ENCODE measurements at places on chromosomes 2 and 18. TPM values are rescaled to one million over a fixed set of nuclear protein-coding genes. Genes with fewer than 3 reads are reported as not detected.

TRAF3IP1 gene
- 6.8 TPM for total RNA-seq

GALR1 gene
- total RNA-seq = not detected

SKA1 gene
- total RNA-seq = 47.5 TPM

- H3K27ac ChIP-seq = no peak overlapping the region
- no peak overlapping the region for H3K4me3 ChIP-seq
- DNase-seq = no peak
- peaks cover 34% of the 10 kb centered on the region for H3K27me3 ChIP-seq
- H3K36me3 ChIP-seq = no peaks in the 10 kb centered on the region
Measured at GRCh38 chr2:232490221-232491138, 2.8 kb upstream of the ECEL1 start.

- H3K36me3 ChIP-seq = no peaks in the 10 kb centered on the region
- DNase-seq = no peak
- no peaks in the 10 kb centered on the region for H3K27me3 ChIP-seq
- H3K27ac ChIP-seq = no peak overlapping the region
Measured at GRCh38 chr2:140338795-140339194, 1558.6 kb upstream of the NXPH2 start.

- no peak overlapping the region for H3K4me3 ChIP-seq
- H3K27me3 ChIP-seq = no peaks in the 10 kb centered on the region
- peaks cover 40% of the 10 kb centered on the region for H3K4me1 ChIP-seq
- H3K27ac ChIP-seq = no peak overlapping the region
- no peak for DNase-seq
Measured at GRCh38 chr2:127392828-127393578, 5.2 kb upstream of the MAP3K2 start.

DNA sequence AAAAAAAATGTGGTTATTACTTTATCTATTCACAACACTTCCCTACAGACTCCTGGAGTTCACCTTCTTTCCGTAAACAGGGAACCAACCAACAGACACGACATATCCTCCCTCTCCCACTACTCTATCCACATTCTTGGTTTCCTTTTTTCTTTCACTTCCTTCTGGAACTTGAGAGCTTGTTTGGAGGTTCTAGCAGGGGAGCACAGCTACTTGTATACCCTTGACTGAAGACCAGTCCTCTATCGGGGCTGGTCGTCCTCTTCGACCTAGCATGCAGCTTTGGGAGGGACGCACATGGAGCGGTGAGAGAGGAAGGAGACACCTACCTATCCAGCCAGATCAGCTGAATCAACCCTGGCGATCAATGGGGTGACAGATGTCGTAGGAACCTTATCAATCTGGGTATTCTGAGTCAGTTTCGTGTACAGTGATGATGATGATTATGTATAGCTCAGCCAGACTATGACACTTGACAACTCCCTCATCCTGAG lies 43.5 kb upstream of the MSH2 start:
- peaks cover 2% of the 10 kb centered on the region for H3K27me3 ChIP-seq
- H3K4me3 ChIP-seq = no peak overlapping the region
- no peak for DNase-seq
- no peak overlapping the region for H3K27ac ChIP-seq
- no peaks in the 10 kb centered on the region for H3K4me1 ChIP-seq

DNA sequence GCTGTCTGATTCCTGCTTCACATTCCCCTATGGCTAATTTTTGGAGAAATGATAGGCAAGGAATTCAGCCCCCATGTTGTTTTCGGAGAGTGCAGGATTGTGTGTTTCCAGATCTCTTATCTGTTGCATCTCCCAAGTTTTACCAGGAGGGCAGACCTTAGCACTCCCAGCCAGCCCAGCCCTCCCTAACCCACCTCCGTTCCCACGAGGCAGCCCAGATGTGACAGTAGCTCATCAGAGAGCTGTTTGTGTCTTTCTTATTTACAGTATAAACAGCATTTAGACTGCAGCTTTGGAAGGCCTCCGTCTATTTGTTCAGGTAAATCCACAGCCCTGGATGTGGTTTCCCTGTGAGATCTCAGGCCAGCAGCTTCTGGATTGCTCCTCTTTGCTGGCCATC lies 91.6 kb downstream of the THNSL2 start:
- DNase-seq = no peak
- H3K36me3 ChIP-seq = no peaks in the 10 kb centered on the region
- no peak overlapping the region for H3K27ac ChIP-seq
- H3K4me3 ChIP-seq = no peak overlapping the region
- peaks cover 9% of the 10 kb centered on the region for H3K27me3 ChIP-seq
- peaks cover 6% of the 10 kb centered on the region for H3K4me1 ChIP-seq

- H3K36me3 ChIP-seq = no peaks in the 10 kb centered on the region
- H3K27me3 ChIP-seq = peaks cover 8% of the 10 kb centered on the region
- H3K4me3 ChIP-seq = no peak overlapping the region
- H3K27ac ChIP-seq = no peak overlapping the region
- H3K4me1 ChIP-seq = no peaks in the 10 kb centered on the region
Measured at GRCh38 chr18:361941-362310, 94.1 kb upstream of the THOC1 start.

DNA sequence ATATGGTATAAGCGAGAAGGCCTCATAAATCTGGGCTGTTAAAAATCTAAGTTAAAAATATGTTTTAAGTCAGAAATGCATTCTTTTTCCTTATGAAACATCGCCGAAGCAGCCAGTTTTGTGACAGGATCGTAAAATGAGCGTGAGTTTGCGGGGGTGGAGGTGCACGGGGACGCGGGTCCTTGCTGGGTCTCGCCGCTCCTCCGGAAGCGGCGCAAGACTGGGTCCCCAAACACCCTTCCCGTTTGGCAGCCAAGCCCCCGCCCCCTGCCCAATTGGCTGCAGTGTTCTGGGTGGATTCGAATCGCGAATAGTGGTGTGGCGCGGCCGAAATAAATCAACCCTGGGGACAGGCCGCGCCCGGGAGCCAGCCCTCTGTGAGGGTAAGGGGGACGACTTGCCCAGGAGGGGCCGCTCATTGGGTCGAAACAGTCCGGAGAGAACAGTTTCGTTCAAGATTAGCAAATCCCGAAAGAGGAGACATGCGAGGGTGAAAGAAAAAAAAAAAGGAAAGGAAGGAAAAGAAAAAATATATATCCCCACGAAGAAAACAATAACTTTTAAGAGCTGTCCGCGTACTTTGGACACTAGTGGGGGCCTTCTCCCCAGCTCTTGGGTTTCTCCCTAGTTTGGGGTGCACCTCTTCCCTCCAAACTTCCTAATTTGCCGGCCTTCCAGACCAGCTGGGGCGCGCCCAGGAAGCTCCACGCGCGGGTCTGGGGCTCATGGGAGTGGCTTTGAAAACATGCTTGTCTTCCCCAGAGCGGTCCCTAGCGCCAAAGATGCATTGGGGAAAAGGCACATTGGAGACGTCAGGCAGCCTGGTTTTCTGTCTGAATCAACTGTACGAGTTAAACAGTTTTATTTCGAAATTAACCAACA lies 3.1 kb upstream of the GATA6 start:
- no peak overlapping the region for H3K4me3 ChIP-seq
- H3K36me3 ChIP-seq = peaks cover 3% of the 10 kb centered on the region
- DNase-seq = no peak
- peaks cover 21% of the 10 kb centered on the region for H3K4me1 ChIP-seq

GRCh38 chr2:224086226-224086914 lies 47.3 kb upstream of the SERPINE2 start:
- no peak overlapping the region for H3K4me3 ChIP-seq
- no peaks in the 10 kb centered on the region for H3K36me3 ChIP-seq
- H3K27me3 ChIP-seq = peaks cover 10% of the 10 kb centered on the region

- no peak overlapping the region for H3K4me3 ChIP-seq
- DNase-seq = no peak
- no peaks in the 10 kb centered on the region for H3K27me3 ChIP-seq
Measured at GRCh38 chr18:48631851-48632250, 93.0 kb downstream of the CTIF start.

DNA sequence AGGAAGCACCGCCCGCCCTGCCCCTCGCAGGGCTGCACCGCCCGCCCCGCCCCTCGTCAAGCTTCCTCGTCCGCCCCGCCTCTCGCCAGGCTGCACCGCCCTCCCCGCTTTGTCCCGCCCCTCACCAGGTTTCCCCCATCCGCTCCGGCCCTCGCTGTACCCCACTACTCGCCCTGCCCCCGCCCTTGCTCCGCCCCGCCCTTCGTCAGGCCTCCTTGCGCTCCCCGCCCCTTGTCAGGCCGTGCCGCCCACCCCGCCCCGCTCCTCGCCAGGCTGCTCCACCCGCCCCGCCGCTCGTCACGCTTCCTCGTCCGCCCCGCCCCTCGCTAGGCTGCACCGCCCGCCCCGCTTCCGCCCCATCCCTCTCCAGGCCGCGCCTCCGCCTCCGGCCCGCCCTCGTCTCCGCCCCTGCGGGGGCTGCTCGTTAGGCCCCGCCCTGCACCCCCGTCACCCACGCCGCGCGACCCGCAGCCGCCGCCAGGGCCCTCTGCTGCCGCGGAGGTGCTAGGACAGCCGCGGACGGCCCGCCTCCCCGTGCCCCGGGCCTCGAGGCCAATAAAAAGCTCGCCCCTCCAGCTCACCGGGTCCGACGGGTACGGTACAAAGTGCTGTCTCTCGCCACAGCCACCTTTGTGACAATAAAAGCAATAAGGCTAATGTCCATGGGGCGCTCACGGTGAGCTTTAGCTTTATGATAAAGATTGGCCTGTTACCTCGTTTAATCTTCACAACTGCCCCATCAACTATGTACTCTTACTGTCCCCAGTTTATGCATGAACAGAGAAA lies 602 bp upstream of the DNPEP start:
- H3K4me1 ChIP-seq = peaks cover 13% of the 10 kb centered on the region
- peaks cover 4% of the 10 kb centered on the region for H3K27me3 ChIP-seq
- peak overlapping the region; percentile 88 for H3K4me3 ChIP-seq
- H3K36me3 ChIP-seq = peaks cover 12% of the 10 kb centered on the region
- peak overlapping the region; percentile 73 for H3K27ac ChIP-seq
- DNase-seq = peak; percentile 98

- no peaks in the 10 kb centered on the region for H3K36me3 ChIP-seq
- no peak overlapping the region for H3K27ac ChIP-seq
- H3K27me3 ChIP-seq = peaks cover 3% of the 10 kb centered on the region
- DNase-seq = no peak
Measured at GRCh38 chr2:133941666-133942065, 312.2 kb upstream of the MGAT5 start.

GRCh38 chr2:112841295-112842044 lies 4.9 kb upstream of the IL1B start:
- no peaks in the 10 kb centered on the region for H3K36me3 ChIP-seq
- peaks cover 11% of the 10 kb centered on the region for H3K4me1 ChIP-seq
- no peak overlapping the region for H3K4me3 ChIP-seq
- no peak for DNase-seq

DNA sequence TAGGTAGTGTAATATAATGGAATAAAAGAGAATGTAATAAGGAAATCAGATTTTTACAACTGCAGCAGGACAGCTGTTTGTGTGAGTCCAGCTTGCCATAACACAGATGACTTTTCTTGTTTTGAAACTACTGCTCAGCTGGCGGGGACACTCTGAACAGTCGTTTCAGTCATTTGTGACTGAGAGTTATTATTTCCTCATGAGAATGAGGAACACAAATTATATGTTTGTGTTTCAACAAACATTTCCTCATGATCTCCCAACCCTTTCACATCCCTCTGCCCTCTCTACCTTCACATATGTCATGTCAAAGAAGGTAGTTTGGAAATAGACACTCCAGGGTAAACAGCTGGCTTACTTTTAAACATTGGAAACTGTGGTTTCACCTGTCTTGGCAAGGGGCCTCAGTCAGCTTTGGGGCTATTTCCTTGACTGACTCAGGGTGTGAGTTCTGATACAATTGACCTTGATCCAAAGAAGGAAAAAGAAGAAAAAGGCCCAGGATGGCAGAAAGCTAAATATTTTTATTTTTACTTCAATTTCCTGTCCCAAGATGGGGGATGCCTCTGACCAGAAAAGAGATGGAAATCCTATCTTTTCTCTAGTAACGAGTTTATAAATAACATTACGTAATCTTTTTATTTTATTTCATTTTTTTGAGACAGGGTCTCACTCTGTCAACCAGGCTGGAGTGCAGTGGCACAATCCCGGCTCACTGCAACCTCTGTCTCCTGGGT lies 593 bp downstream of the SP140L start:
- H3K27me3 ChIP-seq = no peaks in the 10 kb centered on the region
- no peak for DNase-seq
- H3K27ac ChIP-seq = peak overlapping the region; percentile 96
- H3K4me1 ChIP-seq = peaks cover 65% of the 10 kb centered on the region

GRCh38 chr2:213220967-213221603 lies 63.2 kb upstream of the SPAG16 start:
- no peaks in the 10 kb centered on the region for H3K36me3 ChIP-seq
- no peak overlapping the region for H3K27ac ChIP-seq
- DNase-seq = no peak
- peaks cover 3% of the 10 kb centered on the region for H3K4me1 ChIP-seq
- peaks cover 3% of the 10 kb centered on the region for H3K27me3 ChIP-seq
- no peak overlapping the region for H3K4me3 ChIP-seq

- H3K27ac ChIP-seq = no peak overlapping the region
- no peaks in the 10 kb centered on the region for H3K27me3 ChIP-seq
- peaks cover 2% of the 10 kb centered on the region for H3K4me1 ChIP-seq
- DNase-seq = no peak
Measured at GRCh38 chr2:197088694-197089093, 162.2 kb upstream of the PGAP1 start.

DNA sequence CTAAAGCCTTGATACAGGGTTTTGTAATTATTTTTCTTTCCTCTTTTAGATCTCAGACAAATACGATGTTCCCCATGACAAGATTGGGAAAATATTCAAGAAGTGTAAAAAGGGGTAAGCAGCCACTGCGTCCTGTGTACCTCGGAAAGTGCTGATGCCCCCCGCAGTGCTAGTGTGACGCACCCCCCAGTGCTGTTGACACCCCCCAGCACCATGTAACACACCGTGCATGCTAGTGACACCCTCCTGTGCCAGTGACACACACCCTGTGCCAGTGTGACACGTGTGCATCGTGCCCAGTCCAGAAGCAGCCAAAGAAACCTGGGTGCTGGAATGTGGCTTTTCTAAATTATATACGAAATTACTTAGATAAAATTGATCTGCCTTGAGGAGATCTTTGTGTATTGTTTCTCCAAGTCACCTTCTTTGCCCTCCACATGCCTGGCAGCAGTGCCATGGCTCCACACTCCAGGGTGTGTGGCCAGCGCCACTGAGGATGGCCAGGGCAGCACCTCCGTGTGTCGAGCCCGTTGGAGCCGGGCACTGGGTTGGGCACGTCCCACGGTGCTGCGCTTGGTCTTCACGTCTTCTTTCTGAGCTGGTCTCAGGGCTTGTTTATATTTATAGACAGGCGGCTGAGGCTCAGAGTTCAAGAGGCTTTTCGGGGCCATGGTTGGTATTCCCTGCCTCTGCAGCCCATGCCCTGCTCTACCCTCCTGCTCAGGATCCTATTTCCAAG lies 44.3 kb upstream of the KLF11 start:
- DNase-seq = no peak
- peaks cover 2% of the 10 kb centered on the region for H3K27me3 ChIP-seq
- peaks cover 8% of the 10 kb centered on the region for H3K4me1 ChIP-seq
- no peaks in the 10 kb centered on the region for H3K36me3 ChIP-seq
- H3K4me3 ChIP-seq = no peak overlapping the region
- no peak overlapping the region for H3K27ac ChIP-seq

DNA sequence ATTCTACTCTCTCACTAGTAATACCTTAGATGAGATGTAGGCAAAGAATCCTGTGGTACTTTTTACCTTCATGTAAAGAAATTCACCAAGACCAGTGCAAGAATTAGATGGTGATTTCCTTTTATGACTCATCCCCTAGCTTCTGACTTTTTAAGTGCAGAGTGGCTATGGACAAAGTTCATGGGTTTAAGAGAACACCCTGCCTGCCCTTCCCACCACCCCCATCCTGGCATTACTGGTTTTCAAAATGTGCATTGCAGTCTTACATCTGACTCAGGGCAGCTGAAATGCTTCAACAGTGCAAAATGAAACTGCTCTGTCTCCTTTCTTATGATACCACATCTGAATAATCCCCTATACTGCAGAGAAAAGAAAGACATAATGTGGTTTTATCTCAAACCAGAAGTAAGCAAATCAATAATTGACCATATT lies 22.6 kb downstream of the MAIP1 start:
- peak; percentile 72 for DNase-seq
- peaks cover 3% of the 10 kb centered on the region for H3K36me3 ChIP-seq
